ENCODE measurements at places on chromosomes 4 and X. TPM values are rescaled to one million over a fixed set of nuclear protein-coding genes. Genes with fewer than 3 reads are reported as not detected.

Gene PDLIM3
- 127 TPM for total RNA-seq

Gene DDIT4L
- total RNA-seq = 0.44 TPM

Gene PWWP3B
- total RNA-seq = 0.52 TPM

Gene CABS1
- not detected for total RNA-seq

Gene SRP72
- 108 TPM for total RNA-seq

Gene HSFX1
- total RNA-seq = 2.5 TPM

- no peak for DNase-seq
Observed at GRCh38 chrX:153882086-153882498, 3.9 kb downstream of the L1CAM start.

GRCh38 chrX:147646949-147647723 lies 264.6 kb upstream of the FMR1 start:
- no peak for DNase-seq

DNA sequence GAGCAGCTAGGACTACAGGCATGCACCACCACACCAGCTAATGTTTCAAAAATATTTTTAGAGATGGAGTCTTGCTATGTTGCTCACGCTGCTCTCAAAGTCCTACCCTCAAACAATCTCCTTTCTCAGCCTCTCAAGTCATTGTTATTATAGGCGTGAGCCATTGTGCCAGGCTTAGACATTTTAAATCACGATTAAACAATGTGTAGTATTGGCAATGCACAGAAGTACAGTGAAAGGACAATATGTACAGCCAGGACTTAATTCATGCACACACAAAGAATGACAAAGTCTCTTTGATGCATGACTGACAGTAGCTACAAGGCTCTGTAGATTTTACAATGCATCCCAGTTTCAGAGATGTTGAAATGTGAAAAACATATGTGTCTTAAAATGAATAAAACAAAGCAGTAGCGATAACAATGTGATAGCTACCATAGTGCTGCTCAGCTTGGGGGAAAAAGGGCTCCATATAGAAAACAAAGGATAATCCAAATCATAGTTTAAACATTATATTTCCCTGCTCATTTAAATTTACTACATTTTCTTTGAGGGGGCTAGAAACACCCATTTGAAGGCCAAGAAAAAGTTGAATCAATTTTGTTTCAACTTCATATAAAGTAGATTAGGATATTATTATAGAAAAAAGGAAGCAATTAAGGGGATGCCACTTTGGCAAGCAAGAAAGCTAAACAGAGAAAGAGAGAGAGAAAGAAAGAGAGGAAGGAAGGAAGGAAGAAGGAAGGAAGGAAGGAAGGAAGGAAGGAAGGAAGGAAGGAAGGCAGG lies 272.4 kb upstream of the SMIM31 start:
- DNase-seq = no peak

DNA sequence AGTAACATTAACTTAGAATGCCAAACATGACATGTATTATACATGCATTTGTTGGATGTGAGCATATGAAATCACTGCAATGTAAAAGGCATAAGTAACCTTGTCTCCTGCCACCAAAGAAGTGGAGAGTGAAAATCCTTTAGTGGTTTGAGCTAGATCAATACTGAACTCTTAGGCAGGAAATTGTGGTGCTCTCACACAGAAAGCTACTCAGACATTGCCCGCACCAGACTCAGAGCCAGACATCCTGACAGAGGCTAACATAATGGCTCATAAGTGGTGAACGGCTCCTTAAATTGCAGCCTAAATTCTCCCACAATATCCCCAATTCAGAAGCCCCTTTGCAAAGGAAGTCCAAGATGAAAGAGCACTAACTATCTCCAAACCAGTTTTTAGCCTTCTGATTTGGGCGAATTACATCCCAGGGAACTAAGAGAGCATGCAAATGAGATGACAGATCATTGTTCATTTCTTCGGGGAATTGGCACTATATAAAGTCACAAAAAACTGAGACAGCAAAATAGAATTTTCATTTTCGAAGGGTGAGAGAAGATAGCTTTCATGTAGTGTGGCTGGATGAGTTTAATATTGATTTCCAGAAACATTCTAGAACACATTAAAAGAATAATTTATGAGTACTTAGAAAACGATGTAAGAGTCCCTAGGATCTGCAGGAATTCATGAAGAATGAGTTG lies 233.6 kb upstream of the RPS6KA3 start:
- no peak for DNase-seq

- no peak for DNase-seq
Observed at GRCh38 chr4:123750044-123750443, 353.4 kb downstream of the SPRY1 start.

DNA sequence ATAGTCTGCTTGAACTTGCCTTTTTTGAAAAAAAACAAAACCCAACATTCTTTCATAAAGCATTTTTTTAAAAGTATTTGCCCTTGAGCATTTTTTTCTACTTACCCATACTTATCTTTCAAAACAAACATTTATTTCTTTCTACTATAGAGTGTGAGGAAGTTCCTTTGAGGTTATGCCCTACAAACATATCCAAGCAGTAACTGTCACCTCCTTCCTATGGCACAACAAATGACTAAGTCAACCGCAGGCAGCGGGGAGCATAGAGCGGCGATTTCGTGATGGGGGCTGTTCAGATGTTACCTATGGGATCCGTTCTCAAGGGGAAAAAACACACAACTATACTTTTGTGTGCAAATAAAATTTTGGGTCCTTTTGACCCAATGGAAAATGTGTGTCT lies 19.4 kb downstream of the SPRY1 start:
- DNase-seq = no peak

DNA sequence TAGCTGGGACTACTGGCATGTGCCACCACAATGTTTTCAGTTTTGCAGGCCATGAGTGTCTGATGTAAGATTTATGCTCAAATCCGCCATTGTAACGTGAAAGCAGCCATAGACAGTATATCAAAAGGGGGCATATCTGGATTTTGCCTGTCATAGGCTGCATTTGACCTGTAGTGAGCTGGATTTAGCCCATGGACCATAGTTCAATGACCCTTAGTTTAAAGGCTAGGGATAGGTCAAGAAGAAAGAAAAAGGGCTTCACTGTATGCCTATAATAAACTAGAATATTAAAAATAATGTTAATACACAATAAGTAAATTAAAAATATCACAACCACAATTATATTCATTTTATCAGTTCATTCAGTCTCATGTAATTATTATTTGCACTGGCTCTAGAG lies 181.8 kb downstream of the STIM2 start:
- DNase-seq = no peak

DNA sequence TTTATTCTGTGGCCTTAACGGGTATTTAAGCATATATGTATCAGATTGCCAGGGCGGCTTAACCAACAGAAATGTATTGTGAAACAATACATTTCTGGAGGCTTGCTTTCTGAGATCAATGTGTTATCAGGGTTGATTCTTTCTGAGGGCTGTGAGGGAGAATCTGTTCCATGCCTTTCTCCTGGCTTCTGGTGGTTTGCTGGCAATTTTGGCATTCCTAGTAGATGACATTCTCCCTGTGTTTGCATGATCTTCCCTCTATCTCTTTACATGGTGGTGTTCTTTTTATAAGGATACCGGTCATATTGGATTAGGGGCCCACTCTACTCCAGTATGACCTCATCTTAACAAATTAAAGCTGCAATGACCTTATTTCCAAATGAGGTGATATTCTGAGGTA lies 16.9 kb upstream of the CEP135 start:
- DNase-seq = no peak

GRCh38 chr4:176875446-176875930 lies 82.8 kb upstream of the VEGFC start:
- DNase-seq = no peak

- no peak for DNase-seq
Observed at GRCh38 chrX:142663330-142664095, 362.2 kb upstream of the SPANXN4 start.

GRCh38 chrX:136115126-136115903 lies 32.0 kb upstream of the FHL1 start:
- DNase-seq = no peak

- DNase-seq = no peak
Observed at GRCh38 chr4:147526272-147526654, 45.4 kb downstream of the EDNRA start.

Measured in ureter (tissue), 1 donor.